HT-29 (cell line): ENCODE measurements at places on chromosomes 7 and 10. TPM values are rescaled to one million over a fixed set of nuclear protein-coding genes. Genes with fewer than 3 reads are reported as not detected.

LOXL4 gene
- 19.6 and 23.0 TPM in 2 replicates for total RNA-seq

FANK1 gene
- 1.6 and 4.0 TPM in 2 replicates for total RNA-seq

ATOH7 gene
- 0.29 TPM in 1 of 2 replicates, not detected in the other for total RNA-seq

NAPEPLD gene
- 4.8 and 6.9 TPM in 2 replicates for total RNA-seq

GRID2IP gene
- not detected in 2 replicates for total RNA-seq

SH2B2 gene
- 2.0 TPM in 2 replicates for total RNA-seq

TMEM225B gene
- total RNA-seq = 0.05 TPM in 1 of 2 replicates, not detected in the other

NCF1 gene
- total RNA-seq = not detected in 2 replicates

CYTH3 gene
- 2.9 and 3.1 TPM in 2 replicates for total RNA-seq

PNLIP gene
- total RNA-seq = not detected in 2 replicates

GPR15LG gene
- not detected in 2 replicates for total RNA-seq

TSPAN14 gene
- total RNA-seq = 58.3 and 65.1 TPM in 2 replicates

UCMA gene
- not detected in 2 replicates for total RNA-seq

OLAH gene
- total RNA-seq = not detected in 2 replicates

CUEDC2 gene
- total RNA-seq = 37.0 and 38.6 TPM in 2 replicates

PWWP2B gene
- total RNA-seq = 73.4 and 79.9 TPM in 2 replicates

BUD31 gene
- 120 and 130 TPM in 2 replicates for total RNA-seq

SLC13A4 gene
- not detected in 2 replicates for total RNA-seq

PAPSS2 gene
- 22.0 and 23.2 TPM in 2 replicates for total RNA-seq

NUP42 gene
- 66.8 and 97.7 TPM in 2 replicates for total RNA-seq

EVX1 gene
- total RNA-seq = 0.31 TPM in 1 of 2 replicates, not detected in the other

TMEM273 gene
- total RNA-seq = not detected in 2 replicates

IL15RA gene
- total RNA-seq = 12.4 and 14.1 TPM in 2 replicates

SLC12A9 gene
- total RNA-seq = 68.7 and 85.6 TPM in 2 replicates

COL13A1 gene
- total RNA-seq = 0.05 and 0.18 TPM in 2 replicates

GBX1 gene
- not detected in 2 replicates for total RNA-seq

ZNF485 gene
- 1.7 and 7.3 TPM in 2 replicates for total RNA-seq

MICALL2 gene
- 151 and 155 TPM in 2 replicates for total RNA-seq

CYCS gene
- total RNA-seq = 45.2 and 56.8 TPM in 2 replicates

CYP3A4 gene
- total RNA-seq = not detected in 2 replicates

RAMP3 gene
- not detected in 2 replicates for total RNA-seq

RGR gene
- total RNA-seq = not detected in 2 replicates

ZPBP gene
- total RNA-seq = not detected in 2 replicates

SLC16A12 gene
- total RNA-seq = 0.03 and 0.18 TPM in 2 replicates

NDUFA5 gene
- total RNA-seq = 16.3 and 19.2 TPM in 2 replicates

PDZD7 gene
- 6.3 and 7.4 TPM in 2 replicates for total RNA-seq

TRPV5 gene
- total RNA-seq = 0.18 TPM in 1 of 2 replicates, not detected in the other

CPXM2 gene
- not detected in 2 replicates for total RNA-seq

SEMA3D gene
- not detected in 2 replicates for total RNA-seq

PILRA gene
- 2.1 TPM in 1 of 2 replicates, not detected in the other for total RNA-seq

ALDH18A1 gene
- total RNA-seq = 108 and 110 TPM in 2 replicates

IDI2 gene
- total RNA-seq = not detected in 2 replicates

DDX56 gene
- total RNA-seq = 147 and 164 TPM in 2 replicates

ASB10 gene
- total RNA-seq = not detected in 2 replicates

CCDC3 gene
- not detected in 2 replicates for total RNA-seq

ABCF2 gene
- 80.2 and 82.5 TPM in 2 replicates for total RNA-seq

ELOVL3 gene
- total RNA-seq = 0.15 and 0.16 TPM in 2 replicates

SOSTDC1 gene
- 21.1 and 22.2 TPM in 2 replicates for total RNA-seq

NPC1L1 gene
- 0.13 and 0.31 TPM in 2 replicates for total RNA-seq

FAM13C gene
- total RNA-seq = not detected in 2 replicates

TMEM106B gene
- total RNA-seq = 6.6 and 10.1 TPM in 2 replicates

EBLN1 gene
- not detected in 2 replicates for total RNA-seq

AKR1C4 gene
- total RNA-seq = 0.29 TPM in 1 of 2 replicates, not detected in the other

CYP26C1 gene
- 0.18 and 0.23 TPM in 2 replicates for total RNA-seq

CYP3A7 gene
- total RNA-seq = 0.10 TPM in 1 of 2 replicates, not detected in the other

OR2A5 gene
- total RNA-seq = not detected in 2 replicates
